ENCODE measurements at places on chromosomes 5 and 9.

GRCh38 chr5:540906-541538, 16.8 kb upstream of the SLC9A3 start:
- no peak for DNase-seq

DNA sequence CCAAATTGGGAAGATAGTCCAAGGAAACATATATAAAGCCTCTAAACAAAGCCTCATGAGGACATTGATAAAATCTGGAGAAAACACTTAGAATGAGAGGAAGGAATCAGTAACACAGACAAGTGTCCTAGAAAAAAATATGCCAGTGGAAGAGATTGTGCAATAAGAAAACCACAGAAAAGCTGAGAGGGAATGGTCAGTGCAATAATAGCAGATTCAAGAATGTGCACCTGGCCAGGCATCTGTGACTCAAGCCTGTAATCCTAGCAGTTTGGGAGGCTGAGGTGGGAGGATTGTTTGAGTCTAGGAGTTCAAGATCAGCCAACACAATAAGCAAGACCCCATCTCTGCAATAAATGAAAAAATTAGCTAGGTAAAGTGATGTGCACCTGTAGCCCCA, 691.2 kb upstream of the CDH6 start:
- no peak for DNase-seq

DNA sequence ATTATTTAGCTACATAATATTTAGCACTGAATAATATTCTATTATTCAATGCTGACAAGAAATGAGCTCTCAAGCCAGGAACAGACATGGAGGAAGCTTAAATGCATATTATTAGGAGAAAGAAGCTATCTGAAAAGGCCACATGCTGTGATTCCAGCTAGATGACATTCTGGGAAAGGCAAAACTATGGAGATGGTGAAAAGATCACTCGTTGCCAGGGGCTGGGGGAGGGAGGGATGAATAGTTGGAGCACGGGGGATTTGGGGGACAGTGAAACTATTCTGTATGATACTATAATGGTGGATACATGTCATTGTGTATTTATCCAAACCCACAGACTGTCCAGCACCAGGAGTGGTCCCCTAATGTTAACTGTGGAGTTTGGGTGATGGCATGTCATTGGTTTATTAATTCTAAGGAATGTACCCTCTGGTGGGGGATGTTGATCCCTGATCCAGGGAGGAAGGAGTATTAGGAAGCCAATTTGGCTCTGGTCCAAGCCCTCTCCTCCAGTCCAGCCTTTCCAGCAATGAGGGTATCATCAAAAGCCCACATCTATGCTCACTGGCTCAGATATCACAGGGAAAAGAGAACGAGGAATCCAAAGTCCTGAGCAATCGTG, 162.5 kb downstream of the COL23A1 start:
- DNase-seq: no peak

DNA sequence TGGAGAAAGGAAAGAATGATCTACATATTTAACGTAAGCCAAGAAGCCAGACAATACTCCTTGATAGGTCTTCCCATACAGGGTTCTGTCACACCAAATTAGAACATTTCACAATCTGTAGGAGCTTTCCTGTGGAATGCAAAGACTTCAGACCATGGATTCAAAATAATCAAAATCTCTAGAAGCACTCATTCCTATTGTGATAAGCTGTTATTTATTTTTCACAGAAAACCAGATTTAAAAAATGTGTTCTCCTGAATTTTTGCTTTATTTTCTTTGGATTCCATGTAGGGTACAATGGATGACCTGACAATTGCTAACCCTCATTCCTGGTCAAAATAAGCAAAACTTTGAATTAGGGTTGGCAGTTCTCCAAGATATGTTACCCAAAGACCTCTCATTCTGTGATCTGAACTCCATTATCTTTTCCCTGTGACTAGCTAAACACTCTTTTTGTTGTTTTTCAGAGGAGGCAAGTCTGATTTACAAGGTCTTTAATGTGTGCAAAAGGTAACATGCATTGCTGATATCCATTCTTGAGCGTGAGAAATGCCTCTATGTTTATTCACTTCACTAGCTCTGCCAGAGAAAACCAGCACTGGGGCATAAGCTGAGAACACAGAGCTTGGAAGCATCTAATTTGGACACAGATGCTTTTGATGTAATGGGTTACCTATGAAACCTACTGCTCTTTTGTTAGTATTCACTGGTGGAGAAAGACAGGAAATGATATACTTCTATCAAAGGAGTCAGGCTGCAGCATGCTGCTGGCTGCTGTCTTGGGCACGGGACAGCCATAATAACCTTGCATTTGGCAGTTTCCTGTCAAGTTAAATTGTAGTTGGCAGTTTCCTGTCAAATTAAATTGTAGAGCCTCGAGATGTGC, 31.4 kb downstream of the ACTBL2 start:
- DNase-seq: no peak

DNA sequence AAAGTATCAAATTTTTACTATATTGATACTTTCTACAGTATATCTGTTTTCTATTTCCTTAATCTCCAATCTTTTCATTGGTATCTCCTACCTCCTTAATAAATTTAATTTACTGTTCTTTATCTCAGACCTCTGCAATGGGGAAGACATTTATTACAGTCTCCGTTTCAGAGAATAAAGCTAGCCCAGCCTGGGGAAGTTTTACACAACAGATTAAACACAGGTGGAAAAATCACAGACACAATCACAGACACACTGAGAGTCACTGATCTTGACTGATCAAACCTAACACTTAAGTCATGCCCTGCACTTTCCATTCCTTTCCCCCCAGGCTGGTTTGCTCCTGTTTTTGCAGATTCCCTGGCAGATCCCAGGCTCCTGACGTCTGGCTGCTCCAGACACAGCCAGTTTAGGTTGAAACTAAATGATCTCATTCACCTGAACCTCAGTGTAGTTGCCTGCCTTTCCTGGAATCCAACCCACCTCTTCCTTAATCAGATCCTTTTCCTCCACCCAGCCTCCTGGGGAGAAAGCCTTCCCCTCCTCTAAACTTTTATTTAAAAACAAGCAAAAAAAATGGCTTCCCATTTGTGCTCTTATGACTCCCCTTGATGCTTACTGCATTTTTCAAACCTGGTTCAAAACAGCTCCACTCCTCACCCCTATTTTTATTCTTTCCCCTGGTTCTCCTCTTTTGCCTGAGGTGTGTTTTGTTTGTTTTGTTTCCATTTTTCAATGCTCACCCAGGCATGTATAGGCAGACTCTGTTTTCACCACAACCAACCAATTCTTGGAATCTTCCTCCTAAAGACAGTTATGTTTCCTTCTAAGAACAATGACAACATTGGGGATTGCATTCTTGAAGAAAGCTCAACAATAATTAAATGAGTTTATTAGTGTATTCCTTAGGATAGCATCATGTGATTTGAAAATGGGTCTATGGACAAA, 29.5 kb upstream of the OSMR start:
- no peak for DNase-seq

- no peak for DNase-seq
Observed at GRCh38 chr5:126366199-126366560, 57.0 kb upstream of the GRAMD2B start.

DNA sequence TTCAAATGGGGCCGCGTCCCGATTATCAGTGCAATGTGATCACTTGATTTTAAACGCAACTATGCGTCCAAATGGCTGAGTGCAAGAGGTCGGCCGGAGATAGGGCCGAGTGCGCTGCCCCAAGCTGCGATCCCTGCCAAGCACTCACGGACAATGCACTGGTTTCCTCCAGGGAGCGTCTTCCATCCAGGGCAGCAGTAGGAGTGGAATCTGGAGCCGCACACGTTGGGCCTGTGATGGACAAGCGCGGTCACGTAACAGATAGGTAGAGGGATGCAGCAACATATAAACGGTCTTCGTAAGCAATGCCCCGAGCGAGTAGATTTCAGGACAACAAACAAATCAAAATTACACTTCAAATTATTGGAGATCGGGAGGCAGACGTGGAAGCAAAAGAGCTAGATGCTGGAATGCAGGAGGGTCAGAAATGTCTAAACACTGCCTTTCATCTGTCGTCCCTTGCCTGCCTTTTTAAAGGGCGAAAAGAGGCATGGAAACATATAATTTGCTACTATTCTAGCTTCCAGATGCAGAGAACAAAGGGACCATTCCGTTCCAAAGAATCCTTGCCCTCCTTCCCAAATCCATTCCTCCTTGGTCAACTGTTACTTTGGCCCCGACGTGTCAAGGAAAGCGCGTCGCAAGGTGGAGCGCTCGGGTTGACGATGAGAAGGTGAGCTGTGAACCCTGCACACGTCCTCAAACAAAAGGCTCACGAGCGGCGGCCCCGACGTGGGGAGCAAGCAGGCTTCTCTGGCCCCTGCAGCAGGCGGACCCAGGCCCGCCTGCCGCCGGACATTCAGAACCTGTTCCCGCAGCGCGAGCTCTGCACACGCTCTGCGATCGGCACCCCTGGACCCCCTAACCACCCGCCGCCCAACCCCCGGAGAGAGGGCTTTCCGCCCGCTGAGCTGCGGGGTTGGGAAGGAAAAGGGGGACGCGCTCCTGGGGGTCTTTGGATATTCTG, 1.5 kb downstream of the FBN2 start:
- DNase-seq: no peak

GRCh38 chr5:136699651-136700050, 334.3 kb upstream of the TRPC7 start:
- no peak for DNase-seq

- no peak for DNase-seq
Observed at GRCh38 chr5:54942064-54942778, 43.2 kb downstream of the ESM1 start.

GRCh38 chr5:81552852-81553566, 159.1 kb upstream of the ACOT12 start:
- DNase-seq: no peak

GRCh38 chr9:133058550-133059320, 3.0 kb upstream of the CEL start:
- no peak for DNase-seq

DNA sequence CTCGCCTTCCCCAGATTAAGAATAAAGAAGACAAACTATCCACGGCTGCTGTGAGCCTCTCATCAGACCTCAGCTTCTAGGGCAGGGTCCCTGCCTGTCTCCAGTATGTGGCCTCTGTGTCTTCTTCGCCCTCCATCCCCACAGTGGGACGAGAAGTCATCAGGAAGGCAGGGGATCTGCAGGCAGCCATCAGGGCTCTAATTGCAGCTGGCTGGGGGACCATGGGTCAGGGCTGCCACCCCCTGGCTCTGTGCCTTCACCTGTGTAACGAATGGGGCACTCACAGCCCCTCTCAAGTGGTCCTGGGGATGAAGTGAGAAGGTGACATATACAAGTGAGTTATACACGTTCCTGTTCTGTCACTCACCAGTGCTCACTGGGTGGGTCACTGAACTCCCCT, 139.8 kb downstream of the KCNIP1 start:
- no peak for DNase-seq

GRCh38 chr5:74640450-74640953, at the start of gene ENC1:
TSS of gene ENC1 (minus strand) at chr5:74640728. CDS start at chr5:74636485, 4,243 bp downstream.
- DNase-seq: peak; percentile 58

- no peak for DNase-seq
Observed at GRCh38 chr5:98419825-98420224, 353.6 kb upstream of the RGMB start.

DNA sequence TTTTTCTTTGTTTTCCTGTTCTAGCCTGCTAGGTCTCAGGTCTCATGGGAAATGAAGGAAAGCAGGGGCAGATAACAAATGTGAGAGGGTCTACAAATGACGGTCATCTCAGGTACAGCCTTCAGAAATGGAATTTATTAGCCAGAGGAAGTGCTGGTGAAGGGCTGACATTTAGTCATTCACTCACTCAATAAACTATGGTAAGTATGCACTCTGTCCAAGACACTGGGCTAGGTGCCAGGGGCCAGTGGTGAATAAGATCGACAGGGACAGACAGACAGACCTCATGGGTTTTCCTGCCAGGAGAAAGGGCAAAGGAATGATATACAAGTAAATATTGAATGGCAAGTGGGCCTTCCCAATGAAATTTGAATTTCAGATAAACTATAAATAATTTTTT, 6.3 kb downstream of the PDE6A start:
- DNase-seq: no peak

DNA sequence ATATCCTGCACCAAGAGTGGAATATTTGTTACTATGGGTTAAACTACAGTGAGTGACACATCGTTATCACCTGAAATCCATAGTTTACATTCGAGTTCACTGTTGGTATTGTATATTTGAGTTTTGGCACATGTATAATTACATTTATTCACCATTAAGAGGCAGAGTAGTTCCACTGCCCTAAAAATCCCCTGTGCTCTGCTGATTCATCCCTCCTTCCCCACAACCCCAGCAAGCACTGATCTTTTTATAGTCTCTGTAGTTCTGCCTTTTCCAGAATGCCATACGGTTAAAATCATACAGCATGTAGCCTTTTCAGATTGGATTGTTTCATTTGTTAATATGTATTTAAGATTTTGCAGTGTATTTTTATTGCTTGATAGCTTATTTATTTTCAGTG, 495.2 kb downstream of the DIRAS2 start:
- no peak for DNase-seq

DNA sequence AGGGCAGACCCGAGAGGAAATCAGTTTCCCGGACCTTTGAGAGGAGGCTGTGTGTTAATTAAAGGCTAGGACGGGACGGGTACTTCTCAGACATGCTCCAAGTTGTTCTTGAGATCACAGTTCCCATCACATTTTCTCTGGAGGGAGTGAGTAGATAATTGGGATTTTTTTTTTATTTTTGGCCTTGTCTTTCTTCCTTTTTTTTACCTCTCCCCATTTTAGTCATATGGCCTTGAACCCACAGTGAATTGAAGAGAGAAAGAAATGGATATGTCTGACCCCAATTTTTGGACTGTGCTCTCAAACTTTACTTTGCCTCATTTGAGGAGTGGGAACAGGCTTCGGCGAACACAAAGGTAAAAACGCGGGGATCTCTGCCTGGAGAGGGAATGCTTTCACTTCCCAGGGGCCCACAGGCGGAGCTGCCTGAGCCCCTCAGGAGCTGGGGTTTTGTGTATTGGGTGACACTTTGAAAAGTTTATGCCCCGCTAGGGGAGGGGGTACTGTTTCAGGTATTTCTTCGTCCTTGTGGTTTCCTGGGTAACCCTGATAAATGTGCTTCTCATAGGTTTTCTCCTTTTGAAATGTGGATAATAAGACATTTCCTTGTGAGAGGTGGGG, 191.8 kb downstream of the CD180 start:
- no peak for DNase-seq

- no peak for DNase-seq
Observed at GRCh38 chr9:111094433-111094924, 56.2 kb upstream of the LPAR1 start.

- no peak for DNase-seq
Observed at GRCh38 chr5:69035665-69036064, 58.1 kb upstream of the SLC30A5 start.

DNA sequence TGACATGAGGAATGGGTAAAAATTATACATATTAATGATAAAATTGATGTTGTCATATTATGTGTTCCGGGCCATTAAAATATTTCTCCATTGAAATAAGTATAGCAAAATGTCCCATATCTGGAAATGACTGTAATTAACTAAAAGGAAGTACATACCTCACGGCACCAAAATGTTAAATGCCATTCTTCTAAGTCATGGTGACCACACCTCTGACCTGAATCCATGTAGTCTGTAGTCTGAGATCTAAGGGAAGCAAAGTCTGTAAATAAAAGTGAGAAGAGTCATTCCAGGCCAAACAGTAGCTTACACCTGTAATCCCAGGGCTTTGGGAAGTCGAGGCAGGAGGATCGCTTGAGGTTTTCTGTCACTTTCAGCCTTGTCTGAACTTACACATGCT, 8.7 kb upstream of the GDA start:
- no peak for DNase-seq

All from germinal center (tissue), 1 donor.